ENCODE measurements at places on chromosomes 13 and 19. TPM values are rescaled to one million over a fixed set of nuclear protein-coding genes. Genes with fewer than 3 reads are reported as not detected.

Gene KLK11
- total RNA-seq, result not detected

Gene DIRAS1
- total RNA-seq, result 3.1 TPM

Gene ZNF135
- total RNA-seq, result 1.2 TPM

Gene FGF14
- total RNA-seq, result 0.06 TPM

Gene LSR
- total RNA-seq, result 7.5 TPM

Gene DCT
- not detected for total RNA-seq

Gene TYROBP
- total RNA-seq, result not detected

Gene N4BP2L1
- 5.7 TPM for total RNA-seq

Gene SBSN
- total RNA-seq, result not detected

Gene ZNF264
- total RNA-seq, result 19.7 TPM

Gene TICAM1
- total RNA-seq, result 16.7 TPM

All from glomerular endothelial cell (primary cell).